AG08395 (cell line): ENCODE measurements at places on chromosomes 3 and 15.

GRCh38 chr15:39125226-39125625, 455.7 kb upstream of the THBS1 start:
- peak; percentile 14 for DNase-seq

GRCh38 chr3:59612444-59612715, 562.6 kb upstream of the CFAP20DC start:
- no peak for DNase-seq

GRCh38 chr3:3862534-3862933, 63.3 kb downstream of the LRRN1 start:
- DNase-seq = no peak

GRCh38 chr3:42730294-42730693, 27.7 kb upstream of the HHATL start:
- no peak for DNase-seq

- DNase-seq = no peak
Measured at GRCh38 chr15:64453689-64454037, 6.7 kb upstream of the ZNF609 start.

GRCh38 chr15:76245072-76245610, 66.1 kb downstream of the ETFA start:
- DNase-seq = no peak

DNA sequence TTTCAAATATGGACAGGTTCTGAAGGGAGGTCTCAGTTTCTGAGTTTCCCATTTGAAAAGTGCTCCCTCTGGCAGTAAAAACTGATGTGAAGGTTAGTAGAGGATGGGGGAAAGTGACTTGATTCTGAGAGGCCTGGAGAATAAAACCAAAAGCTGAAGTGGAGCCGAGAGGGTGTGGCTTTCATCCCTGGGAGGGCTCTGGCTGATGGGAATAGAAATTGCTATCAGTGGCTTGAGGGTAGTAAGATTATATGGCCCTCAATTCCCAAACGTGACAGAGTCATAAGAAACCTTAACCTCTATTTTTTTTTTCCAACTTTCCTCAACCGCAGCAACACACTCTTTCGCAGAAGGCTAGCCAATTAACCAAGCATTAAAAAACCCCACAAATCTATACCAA, 185.9 kb downstream of the MEIS2 start:
- no peak for DNase-seq

- no peak for DNase-seq
Measured at GRCh38 chr15:87724330-87724729, 532.2 kb downstream of the NTRK3 start.

GRCh38 chr15:98144388-98144787, 183.9 kb downstream of the ARRDC4 start:
- no peak for DNase-seq

GRCh38 chr15:43251871-43252250, 14.9 kb downstream of the TGM5 start:
- no peak for DNase-seq

- DNase-seq = no peak
Measured at GRCh38 chr3:146350852-146351251, 99.9 kb upstream of the PLSCR4 start.

DNA sequence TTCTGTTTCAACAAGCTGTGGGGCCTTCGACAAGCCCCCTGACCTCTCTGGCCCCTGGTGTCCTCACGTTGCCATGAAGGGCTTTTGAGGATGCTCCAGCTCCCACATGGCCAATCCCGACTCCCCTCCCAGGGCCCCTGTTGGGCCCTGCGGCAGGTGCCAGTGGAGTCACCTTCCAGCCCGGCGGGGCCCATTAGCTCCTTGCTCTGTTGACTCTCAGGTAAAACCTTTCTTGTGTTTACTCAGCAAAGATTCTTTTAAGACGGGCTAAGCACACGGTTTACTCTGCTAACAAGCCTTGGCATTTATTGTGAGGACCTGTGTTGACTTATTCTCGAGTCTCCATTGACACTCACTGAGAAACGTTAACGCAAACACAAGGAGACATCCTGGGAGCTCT, 15.0 kb downstream of the RPLP1 start:
- no peak for DNase-seq

- DNase-seq = no peak
Measured at GRCh38 chr3:139327861-139328260, 16.0 kb upstream of the MRPS22 start.

DNA sequence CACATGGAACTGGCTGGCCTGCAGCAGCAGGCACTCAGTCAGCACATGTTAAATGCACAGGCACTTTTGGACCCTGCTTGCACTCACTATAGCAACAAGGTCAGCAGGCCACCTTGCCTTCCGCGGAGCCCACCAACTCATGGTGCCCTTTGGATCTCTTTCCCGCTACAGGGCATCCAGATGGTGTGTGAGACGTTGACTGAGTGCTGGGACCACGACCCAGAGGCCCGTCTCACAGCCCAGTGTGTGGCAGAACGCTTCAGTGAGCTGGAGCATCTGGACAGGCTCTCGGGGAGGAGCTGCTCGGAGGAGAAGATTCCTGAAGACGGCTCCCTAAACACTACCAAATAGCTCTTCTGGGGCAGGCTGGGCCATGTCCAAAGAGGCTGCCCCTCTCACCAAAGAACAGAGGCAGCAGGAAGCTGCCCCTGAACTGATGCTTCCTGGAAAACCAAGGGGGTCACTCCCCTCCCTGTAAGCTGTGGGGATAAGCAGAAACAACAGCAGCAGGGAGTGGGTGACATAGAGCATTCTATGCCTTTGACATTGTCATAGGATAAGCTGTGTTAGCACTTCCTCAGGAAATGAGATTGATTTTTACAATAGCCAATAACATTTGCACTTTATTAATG, 85.0 kb downstream of the TGFBR2 start:
- DNase-seq = no peak

- no peak for DNase-seq
Measured at GRCh38 chr15:75069301-75069925, 46.0 kb downstream of the PPCDC start.

- peak; percentile 19 for DNase-seq
Measured at GRCh38 chr15:75578173-75578947, 755 bp downstream of the PTPN9 start.

DNA sequence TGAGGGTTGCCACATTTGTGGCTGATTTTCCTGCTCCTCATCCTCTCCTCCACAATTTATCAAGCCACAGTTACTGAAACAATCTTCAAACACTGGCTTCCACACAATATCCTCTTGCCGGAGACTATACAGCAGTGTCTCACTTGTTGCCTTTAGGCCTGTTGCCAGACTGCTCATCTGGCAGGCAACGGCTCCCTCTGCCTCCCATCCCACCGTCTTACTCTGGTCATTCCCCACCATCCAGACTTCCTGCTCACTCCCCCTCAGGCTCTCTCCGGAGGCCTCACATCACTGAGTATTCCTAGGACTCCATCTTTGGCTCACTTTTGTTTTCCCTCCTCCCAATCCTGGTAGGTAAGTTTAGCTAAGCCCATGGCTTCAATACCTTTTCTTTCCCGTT, 301.9 kb downstream of the IL20RB start:
- no peak for DNase-seq

- no peak for DNase-seq
Measured at GRCh38 chr3:157414861-157415260, 21.8 kb upstream of the PTX3 start.

GRCh38 chr15:100433304-100433703, 91.5 kb upstream of the ADAMTS17 start:
- DNase-seq = no peak

DNA sequence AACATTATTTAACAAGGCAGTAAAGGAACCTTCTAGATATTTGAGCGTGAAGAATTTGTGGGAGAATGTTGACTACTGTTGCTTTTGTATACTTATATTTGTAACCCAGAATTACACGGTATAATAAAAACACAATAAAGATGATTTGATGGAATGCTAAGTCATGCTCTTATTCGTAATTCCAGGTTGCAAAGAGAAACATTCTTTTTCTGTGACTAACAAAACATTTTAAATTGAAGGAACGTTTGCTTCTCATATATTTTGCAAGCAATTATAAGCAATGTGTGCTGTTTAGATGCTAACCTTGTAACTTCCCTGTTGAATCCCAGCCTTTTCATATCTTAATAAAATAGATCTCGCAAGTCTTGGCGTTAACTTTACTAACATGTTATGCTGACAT, 124.4 kb upstream of the CGNL1 start:
- peak; percentile 35 for DNase-seq

GRCh38 chr15:73955861-73956742, 29.8 kb downstream of the LOXL1 start:
- no peak for DNase-seq

DNA sequence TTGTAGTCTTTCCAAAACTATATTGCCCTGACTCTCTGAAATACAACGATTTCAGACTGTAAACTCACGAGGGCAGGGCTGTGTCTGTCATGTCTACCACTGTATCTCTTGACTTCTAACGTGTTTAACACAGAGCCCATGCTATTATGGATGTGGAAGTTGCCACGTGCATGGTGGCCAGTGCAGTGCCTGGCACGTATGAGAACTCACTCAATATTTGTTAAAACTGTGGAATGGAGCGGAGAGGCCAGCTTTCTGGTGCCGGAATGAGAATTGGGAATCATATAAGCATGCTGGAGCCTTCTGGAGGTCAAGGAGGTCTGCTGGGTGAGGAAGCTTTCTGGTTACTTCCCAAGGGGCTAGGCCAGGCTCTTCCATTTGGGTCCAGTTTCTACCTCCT, 220.6 kb upstream of the LYSMD4 start:
- no peak for DNase-seq

- no peak for DNase-seq
Measured at GRCh38 chr3:16295298-16295890, 30.4 kb downstream of the OXNAD1 start.

- DNase-seq = no peak
Measured at GRCh38 chr3:111068574-111068973, 3.0 kb upstream of the NECTIN3 start.

DNA sequence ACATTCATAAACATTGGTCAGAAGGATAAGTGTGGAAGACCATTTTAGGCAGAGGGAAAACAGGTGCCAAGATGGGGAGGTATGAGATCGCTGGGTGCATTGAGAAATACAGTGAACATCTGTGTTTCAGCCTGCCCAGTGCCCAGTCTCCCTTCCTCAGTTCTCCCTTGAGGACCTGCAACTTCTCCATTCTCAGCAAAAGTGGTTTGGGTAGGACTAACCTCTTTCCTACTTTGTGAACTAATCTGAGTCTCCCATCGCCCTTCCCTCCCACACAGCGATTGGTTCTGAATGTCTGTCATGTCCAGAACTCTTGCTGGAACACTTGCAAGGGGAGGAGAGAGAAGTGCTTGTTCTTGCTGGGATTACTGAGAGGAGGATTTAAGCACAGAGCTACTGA, 10.9 kb upstream of the CCNL1 start:
- DNase-seq = no peak

DNA sequence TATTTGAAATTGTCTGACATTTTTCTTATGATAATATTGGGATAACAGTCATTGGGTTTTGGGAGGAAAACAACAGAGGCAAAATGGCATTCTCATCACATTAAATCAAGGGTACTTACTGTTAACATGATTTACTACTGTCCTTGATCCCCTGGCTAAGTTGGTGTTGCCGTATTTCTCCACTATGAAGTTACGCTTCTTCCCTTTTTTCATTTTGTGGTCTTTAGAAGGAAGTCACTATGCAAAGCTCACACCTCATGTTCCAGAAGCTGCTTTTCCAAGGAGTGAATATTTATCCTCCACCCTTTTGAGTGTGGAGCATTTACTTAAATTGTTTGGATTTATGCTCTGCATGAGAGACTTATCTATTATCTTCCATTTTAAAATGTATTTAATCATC, 63.7 kb downstream of the ALCAM start:
- no peak for DNase-seq

DNA sequence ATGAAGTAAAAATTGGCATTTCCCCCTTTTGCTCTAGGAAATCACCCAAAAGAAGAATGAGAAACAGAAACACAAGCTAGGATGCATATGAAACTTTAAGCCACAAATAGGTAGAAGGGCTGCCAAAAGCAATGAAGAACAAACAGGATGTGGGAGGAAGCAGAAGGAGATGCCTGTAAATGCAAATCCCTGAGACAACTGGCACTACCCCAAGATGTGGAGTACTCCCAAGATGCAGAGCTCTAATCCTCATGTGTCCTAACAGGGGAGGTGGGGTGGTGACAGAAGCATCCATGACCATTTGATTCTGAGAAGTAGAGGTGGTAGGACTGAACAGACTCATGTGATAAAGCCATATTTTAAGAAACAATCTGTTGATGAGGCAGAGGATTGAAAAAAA, 31.9 kb upstream of the ZNF280D start:
- DNase-seq = peak; percentile 71

DNA sequence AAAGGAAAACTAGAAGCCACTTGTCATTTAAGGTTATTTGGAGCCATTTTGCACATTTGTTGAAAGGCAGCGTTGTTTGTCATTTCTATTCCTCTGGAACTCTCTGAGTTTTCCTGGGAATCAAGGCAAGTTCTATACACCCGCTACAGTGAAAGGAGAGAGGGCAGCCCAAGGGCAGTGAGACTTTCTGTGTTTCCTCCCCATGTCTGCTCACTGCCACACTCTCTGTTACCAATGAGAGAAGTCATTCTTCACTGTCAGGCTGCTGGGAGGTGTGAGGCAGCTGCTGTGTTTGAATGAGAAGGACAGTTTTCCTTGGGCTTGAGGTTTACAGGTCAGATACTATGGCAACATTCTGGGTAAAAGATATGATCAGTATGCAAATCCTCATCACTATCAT, 36.0 kb downstream of the ATP13A5 start:
- no peak for DNase-seq

DNA sequence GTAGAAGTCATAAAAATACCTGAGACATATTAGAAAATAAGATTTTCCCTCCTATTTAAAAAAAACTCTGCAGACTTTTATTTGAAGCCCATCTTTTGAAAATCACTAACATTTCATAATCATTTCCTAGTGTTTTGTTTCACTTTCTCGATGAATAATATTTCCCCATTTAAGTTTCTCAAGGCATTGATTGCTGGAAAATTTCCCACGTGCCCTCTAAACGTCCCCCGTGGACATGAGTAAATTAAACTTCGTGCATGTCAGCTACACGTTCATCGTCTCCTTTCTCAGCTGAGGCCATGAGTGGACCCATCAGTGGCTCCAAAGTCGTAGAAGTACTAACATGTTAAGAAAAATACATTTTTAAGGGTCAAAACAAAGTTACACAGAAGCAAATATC, 2.0 kb upstream of the TM2D3 start:
- no peak for DNase-seq

- DNase-seq = peak; percentile 60
Measured at GRCh38 chr15:101455291-101456025, 34.0 kb downstream of the PCSK6 start.

DNA sequence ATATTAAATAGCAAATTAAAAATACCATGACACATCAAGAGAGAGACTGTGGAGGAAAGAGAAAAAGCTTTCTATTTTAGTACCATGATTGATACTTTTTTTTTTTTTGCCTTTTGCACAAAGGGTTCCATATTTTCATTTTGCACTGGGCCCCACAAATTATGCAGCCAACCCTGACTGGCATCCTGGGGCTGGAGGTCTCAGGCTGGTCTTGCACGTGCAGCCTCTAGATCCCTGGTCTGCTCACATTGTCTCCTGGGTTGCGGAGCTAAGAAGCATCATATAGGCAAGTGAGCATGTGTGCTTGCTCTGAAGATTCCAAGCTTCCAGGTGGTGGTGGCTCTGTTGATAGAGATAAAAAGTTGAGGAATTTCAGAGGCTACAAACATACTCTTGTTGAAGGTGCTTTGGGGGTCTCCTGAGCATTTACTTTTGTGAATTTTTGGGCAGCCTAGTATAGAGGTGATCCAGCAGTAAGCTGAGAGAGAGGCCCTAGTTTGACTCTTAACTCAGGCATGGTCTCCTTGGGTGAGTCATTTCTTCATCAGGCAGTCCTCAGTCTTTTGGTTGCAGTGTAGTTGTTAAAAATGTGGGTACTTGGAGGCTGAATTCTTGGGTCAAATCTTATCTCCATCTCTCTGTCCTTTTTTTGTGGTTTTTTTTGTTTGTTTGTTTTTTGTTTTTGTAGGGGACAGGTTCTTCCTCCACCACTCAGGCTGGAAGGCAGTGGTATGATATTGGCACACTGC, 31.3 kb downstream of the SMAD3 start:
- peak; percentile 30 for DNase-seq
